ENCODE measurements at places on chromosomes 5 and 9.

GRCh38 chr5:31193591-31194467 lies at the start of gene CDH6:
CDH6 (plus strand) TSS chr5:31193686; CDS start chr5:31267474, 73,788 bp downstream.
- no peak for DNase-seq

DNA sequence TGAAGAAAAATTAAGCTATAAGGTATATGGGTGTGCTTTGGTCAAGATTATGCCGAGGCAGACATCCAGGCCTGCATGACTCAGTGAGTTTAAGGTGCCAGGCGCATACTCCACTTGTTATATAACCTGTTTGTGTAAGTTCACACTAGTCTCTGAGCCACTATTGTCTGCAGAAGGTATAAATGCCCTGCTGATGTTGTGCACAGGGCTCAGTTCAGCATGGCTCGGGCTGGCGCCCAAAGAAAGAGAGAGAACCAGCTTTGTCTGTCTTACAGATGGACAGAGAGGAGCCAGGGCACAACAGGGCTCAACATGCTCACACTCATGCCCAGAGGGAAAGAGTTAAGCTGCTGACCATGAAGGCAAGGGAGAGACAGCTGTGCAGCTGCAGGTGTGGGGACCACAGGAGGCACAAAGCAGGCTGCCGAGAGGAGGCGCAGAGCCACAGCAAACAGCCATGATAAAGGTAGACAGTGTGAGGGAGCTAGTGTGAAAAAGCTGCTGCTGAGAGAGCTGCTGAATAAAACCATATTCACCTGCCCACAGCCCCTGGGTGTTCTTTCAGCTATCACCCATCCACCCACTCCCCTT lies 1587.6 kb upstream of the C9orf72 start:
- no peak for DNase-seq

- peak; percentile 32 for DNase-seq
Measured at GRCh38 chr9:114592356-114592755, 4.8 kb downstream of the ATP6V1G1 start.

- DNase-seq: no peak
Measured at GRCh38 chr9:1273859-1274258, 223.7 kb downstream of the DMRT2 start.

- no peak for DNase-seq
Measured at GRCh38 chr9:23321049-23321448, 505.0 kb downstream of the ELAVL2 start.

- DNase-seq: no peak
Measured at GRCh38 chr5:78280261-78280660, 14.2 kb downstream of the AP3B1 start.

DNA sequence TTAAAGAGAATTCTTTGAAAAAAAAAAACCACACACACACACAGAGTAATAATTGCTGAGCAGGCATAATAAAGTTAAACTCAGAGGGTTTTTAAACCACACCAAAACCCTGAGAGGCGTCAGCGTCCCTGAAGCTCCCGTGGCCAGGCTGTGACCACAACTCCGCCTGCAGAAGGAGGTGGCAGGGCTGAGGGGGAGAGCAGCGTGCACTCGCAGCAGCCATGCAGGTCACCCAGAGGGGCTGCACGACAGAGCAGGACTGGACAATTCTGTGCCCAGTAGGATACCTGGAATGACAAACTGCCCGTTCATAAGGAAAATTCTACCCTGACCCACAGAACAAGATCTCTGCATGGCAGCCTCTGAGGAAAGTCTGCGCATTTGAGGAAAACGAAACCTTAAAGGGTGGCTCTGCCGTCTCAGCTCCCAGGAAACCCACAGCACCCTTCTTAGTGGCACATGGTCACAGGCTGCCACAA lies 44.0 kb downstream of the ROR2 start:
- no peak for DNase-seq

GRCh38 chr5:174045470-174046025 lies at the start of gene NSG2:
NSG2 (plus strand) TSS chr5:174045706; CDS start chr5:174046756, 1,050 bp downstream.
- DNase-seq: no peak

GRCh38 chr5:119358530-119358900 lies 2.7 kb downstream of the TNFAIP8 start:
- DNase-seq: no peak

GRCh38 chr9:37939575-37940095 lies 35.7 kb upstream of the SLC25A51 start:
- DNase-seq: no peak

GRCh38 chr5:10631316-10631996 lies 67.6 kb downstream of the ANKRD33B start:
- no peak for DNase-seq

GRCh38 chr5:171926311-171926710 lies 80.1 kb downstream of the FBXW11 start:
- DNase-seq: no peak

DNA sequence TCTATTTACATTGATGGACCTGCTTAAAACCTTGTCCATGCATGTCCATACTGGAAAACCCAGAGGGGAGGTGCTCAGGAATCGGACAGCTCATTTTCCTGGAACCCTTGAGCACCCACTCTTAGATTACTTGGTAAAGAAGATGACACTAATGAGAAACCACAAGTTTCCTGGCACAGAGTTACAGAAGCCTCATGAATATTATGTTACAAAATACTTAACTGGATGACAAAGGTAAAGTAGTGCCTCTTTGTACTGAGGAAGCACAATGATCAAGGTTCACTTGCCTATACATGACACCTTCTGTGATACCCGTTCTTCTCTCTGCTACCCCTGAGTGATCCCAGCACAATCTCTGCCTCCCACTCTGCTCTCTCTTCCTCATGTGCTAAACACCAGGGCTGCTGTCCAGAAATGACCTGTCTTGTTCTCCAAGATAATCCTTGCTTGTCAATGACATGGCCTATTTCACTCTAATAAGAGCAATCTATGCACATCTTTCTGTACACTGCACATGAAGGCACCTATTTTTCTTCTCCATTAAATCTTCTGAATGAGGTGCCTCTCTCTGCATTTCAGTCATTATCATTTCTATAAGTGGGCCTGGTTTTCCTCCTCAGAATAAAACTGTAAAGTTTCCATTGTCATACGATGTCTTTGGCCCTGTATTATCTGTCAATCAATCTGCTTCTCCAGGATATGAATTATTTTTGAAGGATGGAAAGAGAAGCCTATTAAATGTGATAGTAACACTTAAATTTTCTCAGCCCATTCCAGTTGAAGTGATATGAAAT lies 684.0 kb upstream of the ACO1 start:
- no peak for DNase-seq

DNA sequence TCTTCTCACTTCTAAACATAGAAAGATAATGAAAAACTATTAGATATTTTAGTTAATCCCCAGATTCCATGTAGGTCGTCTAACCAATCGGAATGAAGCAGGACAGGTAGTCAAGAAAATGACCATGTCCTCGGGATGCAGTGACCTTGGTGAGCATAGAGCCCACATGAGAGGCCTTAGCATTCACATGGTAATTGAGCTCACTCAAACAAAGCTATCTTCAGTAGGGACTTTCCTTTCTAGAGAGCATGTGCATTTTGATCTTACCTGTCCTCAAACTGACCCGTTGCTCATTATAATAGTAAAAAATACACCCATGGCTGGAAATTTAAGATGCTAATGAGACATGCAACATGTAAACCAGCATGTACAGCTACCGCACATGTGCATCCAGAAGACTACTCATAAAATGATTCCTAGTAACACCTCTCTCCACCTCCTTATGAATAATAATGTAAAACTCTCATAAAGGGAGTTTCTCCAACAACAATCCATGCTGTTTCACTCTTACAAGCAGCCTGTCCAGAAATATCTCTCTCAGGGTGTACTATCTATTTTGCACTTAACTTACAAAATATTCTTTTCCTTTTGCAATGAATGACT lies 274.0 kb upstream of the CDH9 start:
- DNase-seq: no peak

DNA sequence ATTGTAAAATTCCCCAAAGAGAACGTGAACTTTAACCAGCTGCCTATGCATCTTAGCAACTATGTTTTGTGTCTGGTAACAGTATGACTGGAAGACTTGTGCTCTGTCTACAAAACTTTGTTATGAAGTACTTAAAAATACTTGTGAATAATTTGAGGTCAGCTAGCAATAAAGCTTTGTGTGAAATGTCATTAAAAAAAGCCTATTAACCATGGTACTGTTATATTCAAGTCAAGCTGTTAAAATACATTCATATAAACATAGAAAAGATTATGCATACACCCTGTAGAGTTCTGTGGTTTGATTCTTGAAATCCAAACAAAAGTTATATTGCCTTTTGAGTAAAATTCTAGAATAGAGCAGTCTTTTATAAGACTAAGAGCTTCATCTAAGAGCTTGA lies 60.1 kb downstream of the VCAN start:
- DNase-seq: no peak

- no peak for DNase-seq
Measured at GRCh38 chr5:34483442-34484033, 172.6 kb upstream of the RAI14 start.

DNA sequence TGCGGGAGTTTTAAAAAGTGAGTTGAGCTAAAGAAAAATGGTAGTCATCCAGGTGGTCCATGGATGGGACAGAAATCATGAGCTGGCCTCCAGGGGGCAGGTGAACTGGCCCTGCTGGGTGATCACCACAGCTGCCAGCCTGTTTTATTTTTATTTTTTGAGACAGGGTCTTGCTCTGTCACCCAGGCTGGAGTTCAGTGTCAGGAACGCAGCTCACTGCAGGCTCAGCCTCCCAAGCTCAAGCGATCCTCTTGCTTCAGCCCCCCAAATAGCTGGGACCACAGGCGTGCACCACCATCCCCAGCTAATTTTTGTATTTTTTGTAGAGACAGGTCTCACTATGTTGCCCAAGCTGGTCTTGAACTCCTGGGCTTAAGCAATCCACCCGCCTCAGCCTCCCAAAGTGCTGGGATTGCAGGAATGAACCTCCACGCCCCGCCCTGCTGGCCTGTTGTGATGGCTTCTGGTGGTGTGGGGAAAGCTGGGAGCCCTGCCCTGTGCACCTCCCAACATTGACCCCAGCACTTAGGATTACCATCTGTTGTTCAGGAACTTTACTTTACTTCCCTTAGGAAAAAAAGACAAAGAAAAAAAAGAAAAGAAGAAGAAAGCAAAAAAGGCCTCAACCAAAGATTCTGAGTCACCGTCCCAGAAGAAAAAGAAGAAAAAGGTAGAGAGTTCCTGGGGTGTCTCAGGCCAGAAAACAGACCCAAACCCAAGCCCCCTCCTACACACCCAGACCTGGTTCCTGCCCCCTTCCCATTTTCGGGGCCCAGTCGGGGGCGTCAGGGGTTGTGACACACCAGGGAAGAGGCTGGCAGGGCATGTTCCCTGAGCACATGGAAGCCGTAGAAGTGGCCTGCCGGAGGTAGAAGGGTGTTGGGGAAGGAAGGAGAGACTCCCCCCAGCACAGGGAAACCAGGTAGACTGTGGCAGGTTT lies 14.7 kb downstream of the CD74 start:
- DNase-seq: no peak

GRCh38 chr5:65986050-65986451 lies 59.7 kb downstream of the ERBIN start:
- no peak for DNase-seq

DNA sequence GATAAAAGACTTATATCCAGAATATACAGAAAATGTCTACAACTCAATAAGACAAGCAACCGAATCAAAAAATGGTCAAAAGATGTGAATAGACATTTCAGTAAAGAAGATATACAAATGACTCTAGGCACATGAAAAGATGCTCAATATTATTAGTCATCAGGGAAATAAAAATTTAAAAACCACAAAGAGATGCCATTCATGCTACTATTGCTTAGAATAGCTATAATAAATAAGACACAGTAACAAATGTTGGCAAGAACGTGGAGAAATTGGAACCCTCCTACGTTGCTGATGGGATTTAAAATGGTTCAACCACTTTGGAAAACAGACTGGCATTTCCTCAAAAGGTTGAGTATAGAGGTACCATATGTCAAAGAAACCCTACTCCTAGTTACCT lies 39.8 kb downstream of the POLK start:
- no peak for DNase-seq
